ENCODE measurements at places on chromosomes 13 and 19.
A peak's percentile ranks its signal among the peaks of the same experiment; 100 is the strongest.

DNA sequence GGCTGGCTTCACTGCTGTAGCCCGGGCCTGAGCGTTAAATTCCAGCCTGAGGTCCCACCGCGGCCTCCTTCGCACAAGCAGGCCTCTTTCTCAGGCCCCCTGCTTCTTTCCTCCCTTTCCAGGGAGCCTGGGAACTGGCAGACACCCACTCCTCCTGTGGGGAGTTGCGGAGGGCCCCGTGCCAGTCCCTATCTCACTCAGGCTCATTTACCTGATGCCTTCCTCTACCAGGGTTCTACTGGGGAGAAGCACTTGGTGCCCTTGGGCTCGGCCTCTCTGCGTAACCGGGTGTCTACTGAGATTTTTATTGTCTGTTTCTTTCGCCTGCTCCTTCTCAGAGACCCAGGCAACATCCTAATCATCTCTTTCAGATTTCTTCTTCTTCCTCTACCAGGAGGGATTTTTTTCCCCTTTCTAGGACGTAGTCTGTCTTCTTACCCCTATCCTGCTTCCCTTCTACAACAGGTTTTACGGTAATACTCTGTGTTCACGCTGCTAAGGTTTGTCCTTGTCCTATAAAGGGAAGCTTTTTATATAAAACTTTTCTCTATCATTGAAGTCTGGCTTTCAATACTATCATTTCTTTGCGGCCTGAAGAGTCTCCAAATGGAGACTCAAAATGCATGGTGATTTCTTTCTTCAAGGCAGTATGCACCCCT, 135.4 kb upstream of the GPR12 start:
- no peak for DNase-seq

DNA sequence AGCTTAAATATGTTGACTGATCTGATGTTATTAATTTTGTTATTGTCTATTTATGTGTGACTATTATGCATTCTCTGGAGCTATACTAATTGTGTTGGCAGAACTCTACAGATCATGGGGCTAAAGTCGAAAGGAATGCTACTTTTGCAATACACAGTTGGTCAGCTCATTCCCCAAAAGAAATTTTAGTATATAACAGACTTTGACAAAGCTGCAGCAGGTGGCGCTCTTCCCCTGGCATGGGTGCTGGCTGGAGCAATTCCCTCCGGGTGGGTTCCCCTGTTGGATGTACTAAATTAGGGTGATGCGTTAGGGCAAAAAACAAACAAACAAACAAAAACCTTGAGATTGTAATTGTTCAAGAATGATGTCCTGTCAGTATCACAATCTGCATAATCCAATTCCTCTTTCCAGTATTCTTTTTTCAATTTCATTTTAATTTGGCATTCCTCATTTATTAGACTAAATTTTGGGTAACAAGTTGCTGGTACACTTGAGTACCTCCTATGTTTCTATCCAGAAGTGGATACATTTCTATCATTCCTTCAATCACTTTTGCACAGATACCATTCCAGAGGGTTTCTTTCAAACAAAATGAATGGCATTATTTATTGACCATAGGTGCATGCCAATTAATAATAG, 322.8 kb upstream of the EDNRB start:
- no peak for DNase-seq

DNA sequence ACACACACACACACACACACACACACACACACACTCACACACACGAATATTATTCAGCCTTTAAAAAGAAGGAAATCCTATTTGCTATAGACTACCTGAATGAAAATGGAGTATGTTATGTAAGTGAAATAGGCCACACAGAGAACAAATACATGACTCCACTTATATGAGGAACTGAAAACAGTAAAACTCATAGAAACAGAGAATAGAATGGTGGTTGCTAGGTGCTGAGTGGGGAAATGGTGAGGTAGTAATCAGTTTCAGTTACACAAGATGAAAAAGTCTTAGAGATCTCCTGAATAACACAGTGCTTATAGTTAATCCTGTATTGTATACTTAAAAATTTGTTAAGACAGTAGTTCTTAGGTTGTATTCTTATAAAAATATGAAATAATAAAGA, 8.2 kb downstream of the ZNF677 start:
- DNase-seq, result no peak

GRCh38 chr19:1699386-1699785, 47.0 kb upstream of the TCF3 start:
- DNase-seq, result no peak

- no peak for DNase-seq
Observed at GRCh38 chr13:66842766-66843165, 387.4 kb downstream of the PCDH9 start.

GRCh38 chr13:94988654-94989053, 276.3 kb upstream of the SOX21 start:
- no peak for DNase-seq

DNA sequence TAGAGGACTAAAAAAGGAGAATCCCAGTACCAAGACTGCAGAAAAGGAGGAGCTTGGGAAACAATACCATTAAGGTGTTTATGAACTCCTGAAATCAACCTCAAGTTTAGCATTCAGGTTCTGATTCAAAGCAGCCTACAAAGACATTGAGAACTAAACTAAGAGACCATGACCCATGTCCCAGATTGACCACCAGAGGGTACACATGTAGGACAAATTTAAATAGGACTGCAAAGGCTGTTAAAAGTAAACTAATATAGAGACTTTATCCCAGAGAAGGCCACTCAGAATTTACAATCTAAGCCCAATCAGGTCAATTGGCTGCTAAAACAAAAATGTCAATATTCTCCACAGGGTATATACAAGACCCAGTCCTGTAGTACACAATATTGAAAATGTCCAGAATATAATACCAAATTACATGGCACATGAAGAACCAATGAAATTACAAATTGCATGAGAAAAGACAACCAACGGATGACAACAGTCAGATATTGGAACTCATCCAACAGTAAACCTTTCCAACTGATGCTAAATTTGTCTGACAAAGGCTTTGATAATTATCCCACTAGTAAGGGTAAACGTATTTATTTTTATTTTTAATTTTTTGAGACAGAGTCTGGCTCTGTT, 682.4 kb downstream of the UQCRFS1 start:
- no peak for DNase-seq

GRCh38 chr19:48321372-48321621, 4.1 kb upstream of the EMP3 start:
- peak; percentile 94 for DNase-seq

DNA sequence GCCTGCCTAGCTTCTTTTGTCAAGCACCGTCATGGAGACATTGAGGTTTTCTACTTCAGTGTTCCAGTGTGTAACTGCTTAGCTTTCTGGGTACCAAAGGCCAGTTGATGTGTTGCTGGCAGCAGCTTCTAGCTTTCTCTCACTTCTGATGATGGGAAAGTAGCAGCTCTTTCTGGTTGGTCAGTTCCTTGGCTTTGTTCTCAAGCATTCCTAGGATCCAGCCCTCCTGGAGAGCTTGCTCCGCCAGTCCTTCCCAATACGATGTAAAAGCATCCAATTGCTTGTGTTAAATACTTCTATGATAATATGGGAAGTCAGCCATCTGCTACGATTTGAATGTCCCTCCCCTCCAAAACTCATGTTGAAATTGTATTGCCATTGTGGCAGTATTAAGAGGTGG, 182.8 kb downstream of the UGGT2 start:
- no peak for DNase-seq

- DNase-seq, result no peak
Observed at GRCh38 chr13:77728265-77729125, 31.0 kb downstream of the SLAIN1 start.

DNA sequence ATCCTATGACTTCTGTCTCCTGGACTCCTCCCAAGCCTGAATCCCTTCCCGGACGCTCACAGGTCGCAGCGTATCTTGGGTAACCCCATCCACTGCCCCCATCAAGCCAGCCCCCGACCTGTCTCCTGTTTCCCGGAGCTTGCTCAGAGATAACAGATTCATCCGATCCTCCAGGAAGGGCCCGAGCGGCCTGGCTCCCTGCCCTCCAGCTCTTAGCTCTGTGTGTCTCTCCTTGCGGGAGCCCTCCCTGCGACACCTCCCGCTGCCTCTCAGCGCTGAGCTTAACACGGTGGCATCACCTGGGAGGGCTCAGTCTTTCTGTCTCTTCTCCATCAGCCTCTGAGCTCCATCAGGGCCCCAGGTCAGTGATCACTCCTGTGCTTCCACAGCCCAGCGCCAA, 4.3 kb upstream of the TMEM255B start:
- no peak for DNase-seq

GRCh38 chr19:42474743-42475142, 32.0 kb upstream of the CXCL17 start:
- no peak for DNase-seq

- DNase-seq, result no peak
Observed at GRCh38 chr13:46964789-46965527, 68.1 kb upstream of the HTR2A start.

- no peak for DNase-seq
Observed at GRCh38 chr13:67229481-67230403, at the start of gene PCDH9. Gene PCDH9 (minus strand): TSS chr13:67230336. CDS start chr13:67228440, 1,896 bp downstream.

GRCh38 chr13:30846311-30846710, 59.8 kb upstream of the MEDAG start:
- no peak for DNase-seq

GRCh38 chr13:75178436-75178835, 303.5 kb downstream of the TBC1D4 start:
- no peak for DNase-seq

- no peak for DNase-seq
Observed at GRCh38 chr13:75513271-75513670, 24.4 kb downstream of the COMMD6 start.

GRCh38 chr19:49506575-49507105, 5.8 kb upstream of the FCGRT start:
- no peak for DNase-seq

DNA sequence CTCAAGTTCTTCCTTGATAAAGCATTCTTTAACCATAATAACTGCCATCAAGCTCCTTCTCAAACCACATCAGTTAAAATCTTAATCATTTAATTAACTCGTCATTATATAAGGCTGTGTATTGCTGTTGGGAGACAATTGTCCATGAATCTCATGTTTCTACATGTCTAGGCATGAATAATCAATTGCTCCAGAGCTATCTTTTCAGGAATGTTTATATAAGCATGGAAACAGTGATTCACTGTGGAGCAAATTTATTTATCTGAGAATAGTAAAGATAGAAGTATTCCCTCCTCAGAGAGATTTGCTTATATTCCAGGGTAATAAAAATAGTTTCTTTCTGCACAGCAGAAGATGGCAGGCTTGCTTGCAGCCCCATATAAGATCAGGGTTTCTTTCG, 71.1 kb downstream of the CBY2 start:
- no peak for DNase-seq

- DNase-seq, result no peak
Observed at GRCh38 chr19:11463391-11463790, 17.5 kb downstream of the ELAVL3 start.
